ENCODE measurements at places on chromosomes 3 and 15.

- no peak for DNase-seq
These were observed 185.5 kb upstream of the KCNMB2 start for GRCh38 chr3:178350763-178351162.

GRCh38 chr3:14429237-14429636 lies 26.8 kb downstream of the SLC6A6 start:
- DNase-seq: no peak

- peak; percentile 5 for DNase-seq
These were observed 117.5 kb downstream of the PDCD6IP start for GRCh38 chr3:33915796-33916546.

GRCh38 chr15:63048776-63049665 lies 6.5 kb downstream of the TPM1 start:
- DNase-seq: peak; percentile 71

- DNase-seq: no peak
These were observed 22.4 kb downstream of the SPTSSB start for GRCh38 chr3:161348796-161349400.

- no peak for DNase-seq
These were observed 26.4 kb upstream of the HERC1 start for GRCh38 chr15:63860155-63860554.

GRCh38 chr3:45944830-45945620 lies 1.8 kb downstream of the CXCR6 start:
- DNase-seq: no peak

DNA sequence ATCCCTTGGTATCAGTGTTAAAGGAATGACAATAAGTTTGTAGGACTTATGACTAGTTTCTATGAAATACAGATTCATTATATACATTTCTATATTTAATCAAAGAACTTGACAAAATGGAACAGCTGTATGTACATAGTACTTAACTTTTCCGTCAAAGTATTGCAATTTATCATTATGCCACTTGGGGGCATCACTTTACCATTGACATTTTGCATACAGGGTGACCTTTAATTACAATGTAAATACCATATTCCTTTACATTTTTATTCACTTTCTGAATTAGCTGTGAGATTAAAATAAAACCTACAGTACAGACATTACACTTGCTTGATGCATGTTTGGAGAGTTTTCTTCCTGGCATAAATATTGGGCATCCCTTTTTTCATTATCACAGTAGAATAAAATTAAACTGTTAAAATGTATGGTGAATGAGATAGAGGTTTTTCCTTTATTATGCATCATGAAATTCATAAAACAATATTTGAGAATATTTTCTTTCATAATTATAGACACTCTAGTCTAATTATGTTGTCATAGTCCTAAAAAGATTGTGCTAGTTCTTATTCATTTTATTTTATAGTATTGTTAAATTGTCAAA lies 6.9 kb downstream of the NEK11 start:
- DNase-seq: no peak

- DNase-seq: no peak
These were observed 103.7 kb upstream of the TLE3 start for GRCh38 chr15:70201425-70201775.

DNA sequence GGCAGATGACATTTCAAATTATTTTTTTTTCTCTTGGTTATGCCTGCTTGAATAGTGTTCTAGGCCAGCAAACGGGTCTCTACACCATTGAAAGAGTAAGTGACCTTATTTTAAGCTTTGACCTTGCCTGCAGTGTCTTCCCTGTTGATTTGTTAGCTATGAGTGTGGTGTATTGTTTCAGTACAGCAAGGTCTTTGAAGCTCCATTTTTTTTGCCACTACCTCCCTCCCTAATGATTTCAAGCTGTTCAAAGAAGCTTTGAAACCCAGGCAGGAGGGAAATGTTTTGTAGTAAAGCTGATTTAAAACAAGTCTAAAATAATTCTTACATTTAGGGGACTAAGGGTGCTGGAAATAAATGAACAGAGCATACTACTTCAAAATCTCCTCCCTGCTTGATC lies 1249.8 kb downstream of the ROBO1 start:
- no peak for DNase-seq

DNA sequence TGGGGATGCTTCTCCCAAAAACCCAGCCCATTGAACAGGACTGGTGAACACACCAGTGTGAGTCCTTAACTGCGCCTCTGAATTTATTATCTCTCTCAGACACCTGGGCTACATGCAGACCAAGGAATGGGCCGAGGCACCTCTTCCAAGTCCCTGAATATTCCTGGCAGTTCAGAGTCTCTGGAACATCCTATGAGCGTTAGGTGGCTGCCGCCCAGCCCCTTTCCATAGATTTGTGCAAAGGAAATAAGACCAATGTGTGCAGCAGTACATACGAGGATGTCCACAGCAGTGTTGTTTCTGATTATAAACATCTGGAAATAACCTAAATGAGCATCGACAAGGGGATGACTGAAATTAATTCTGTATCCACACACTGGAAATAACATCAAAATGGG lies 104.9 kb upstream of the RPL32 start:
- DNase-seq: no peak

DNA sequence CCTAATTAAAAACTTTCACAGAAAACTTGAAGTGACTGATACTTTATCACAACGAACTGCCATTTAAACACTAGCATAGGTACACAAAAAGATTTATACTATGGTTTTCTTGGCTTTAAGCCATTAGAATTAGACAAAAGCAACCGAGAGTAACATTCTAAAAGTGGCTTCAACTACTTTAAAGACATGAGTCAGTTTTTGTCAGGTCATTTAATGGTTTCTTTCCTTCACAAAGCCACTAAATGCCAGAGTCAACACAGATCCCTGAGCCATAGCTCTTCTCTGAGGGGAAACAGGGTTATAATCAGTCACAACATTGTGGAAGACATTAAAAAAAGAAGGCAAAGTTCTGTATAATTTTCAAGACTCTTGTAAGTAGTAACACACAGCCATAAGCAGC lies 54.6 kb downstream of the CAPN3 start:
- DNase-seq: no peak

GRCh38 chr3:32495085-32495484 lies 7.6 kb downstream of the CMTM6 start:
- no peak for DNase-seq

DNA sequence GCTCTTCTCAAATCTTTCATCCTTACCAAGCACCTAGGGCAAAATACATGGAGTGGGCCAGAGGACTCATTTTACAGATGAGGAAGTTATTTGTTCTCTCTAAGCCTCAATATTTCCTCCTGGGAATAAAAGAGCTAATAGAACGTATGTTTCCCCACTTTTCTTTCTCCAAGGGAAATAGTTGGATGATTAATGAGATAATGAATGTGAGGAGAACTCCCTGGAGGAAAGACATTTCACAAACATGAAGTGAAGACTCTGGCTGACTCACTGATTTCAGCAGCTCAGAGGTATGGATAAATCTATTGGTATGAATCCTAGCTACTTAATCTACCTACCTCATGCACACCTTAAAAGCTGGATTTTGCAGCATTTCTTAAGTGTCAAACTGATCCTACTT lies 98.4 kb downstream of the ECT2 start:
- no peak for DNase-seq

DNA sequence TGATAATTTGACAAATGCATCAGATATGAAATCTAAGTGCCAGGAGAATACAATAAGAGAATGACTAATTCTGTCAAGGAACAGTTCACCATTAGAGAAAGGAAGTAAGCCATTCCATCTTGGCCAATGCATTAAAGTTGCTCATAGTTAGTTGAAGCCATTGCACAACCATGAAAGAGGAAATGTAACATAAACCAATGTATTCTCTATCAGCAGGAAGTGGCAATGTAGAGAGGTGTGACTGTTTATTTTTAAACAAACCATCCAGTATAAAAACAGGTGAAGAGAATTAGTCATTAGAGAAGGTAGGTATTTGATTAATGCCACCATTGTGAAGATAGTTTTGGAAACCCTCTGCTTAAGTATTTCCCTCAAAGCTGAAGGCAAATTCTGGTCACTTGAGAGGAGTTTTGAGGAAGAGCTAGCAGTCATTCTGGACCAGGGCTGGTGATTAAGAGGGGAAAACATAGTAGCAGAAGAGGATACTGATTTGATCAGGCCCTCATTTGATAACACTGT lies 10.7 kb upstream of the ANXA2 start:
- DNase-seq: no peak

DNA sequence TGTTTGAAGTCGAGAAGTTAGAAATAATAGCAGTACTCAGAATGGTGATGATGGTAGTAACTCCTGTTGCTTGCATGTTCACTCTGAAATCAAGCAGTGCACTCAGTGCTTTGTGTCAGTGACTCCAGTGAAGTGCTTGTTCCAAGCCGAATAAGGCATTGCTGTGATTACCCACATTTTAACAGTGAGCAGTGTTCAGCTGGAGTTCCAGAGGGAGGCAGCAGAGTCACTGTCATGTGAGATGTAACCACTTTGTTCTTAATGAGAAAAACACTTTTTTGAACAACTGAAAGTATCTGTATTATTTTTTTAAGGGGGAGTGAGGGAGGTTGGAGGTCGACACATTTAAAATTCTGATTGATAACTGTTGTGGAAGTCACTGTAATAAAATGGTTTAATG lies 3.7 kb downstream of the MDFIC2 start:
- no peak for DNase-seq

GRCh38 chr3:46619845-46620778 lies 7.8 kb downstream of the FAM240A start:
- peak; percentile 43 for DNase-seq

DNA sequence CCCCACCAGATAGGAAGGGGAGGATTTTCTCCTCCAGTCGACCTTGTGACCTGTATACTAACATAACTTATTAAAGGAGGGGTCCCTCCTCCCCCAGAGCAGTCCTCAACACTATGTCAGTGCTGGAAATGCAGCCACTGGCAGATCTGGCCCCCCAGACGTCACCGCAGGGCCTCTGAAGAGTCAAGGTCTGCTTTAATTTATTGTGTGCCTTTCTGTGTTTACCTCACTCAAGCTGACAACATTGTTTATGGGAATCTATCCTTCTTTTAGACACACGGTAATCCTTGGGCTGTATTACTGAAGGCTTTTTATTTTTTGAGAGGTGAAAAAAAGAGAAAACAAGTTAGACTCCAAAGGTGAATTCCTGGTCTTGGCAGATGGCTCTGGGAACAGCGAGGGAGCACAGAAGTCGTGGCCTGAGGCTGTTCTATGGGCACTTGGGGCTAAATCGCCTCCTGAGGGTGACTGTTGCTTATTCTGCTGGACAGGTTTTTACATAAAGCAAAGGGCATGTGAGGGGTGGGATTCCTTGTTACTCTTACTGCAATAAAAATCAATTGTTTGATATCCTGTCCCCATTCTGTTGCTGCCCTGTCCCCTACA lies 13.5 kb upstream of the NR2C2 start:
- DNase-seq: no peak

GRCh38 chr3:26237036-26237682 lies 385.4 kb upstream of the LRRC3B start:
- DNase-seq: no peak

DNA sequence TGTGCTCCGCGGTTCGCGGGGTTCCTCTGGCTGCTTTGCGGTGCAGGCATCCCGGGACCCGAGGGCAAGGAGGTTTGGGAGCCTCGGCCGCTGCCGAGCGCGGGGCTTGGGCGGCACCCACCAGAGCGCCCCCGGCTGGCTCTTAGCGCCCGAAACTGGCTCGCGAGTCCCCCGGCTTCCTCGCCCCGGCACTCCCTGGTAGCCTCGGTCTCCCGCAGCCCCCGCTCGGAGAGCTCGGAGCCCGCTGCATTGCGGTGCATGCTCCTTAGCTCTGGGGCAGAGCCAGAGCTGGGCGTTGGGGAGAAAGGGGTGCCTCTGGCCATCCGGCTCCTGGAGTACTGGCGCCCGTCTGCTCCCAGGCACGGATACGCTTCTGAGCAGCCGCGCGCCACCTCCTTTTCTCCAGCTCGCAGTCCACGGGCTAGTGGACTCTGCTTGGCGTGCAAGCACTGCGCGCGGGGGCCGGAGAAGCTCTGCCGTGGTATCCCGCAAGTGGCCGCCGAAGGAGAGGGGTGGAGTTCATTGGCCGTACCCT lies 753 bp downstream of the EPHB1 start:
- peak; percentile 81 for DNase-seq

DNA sequence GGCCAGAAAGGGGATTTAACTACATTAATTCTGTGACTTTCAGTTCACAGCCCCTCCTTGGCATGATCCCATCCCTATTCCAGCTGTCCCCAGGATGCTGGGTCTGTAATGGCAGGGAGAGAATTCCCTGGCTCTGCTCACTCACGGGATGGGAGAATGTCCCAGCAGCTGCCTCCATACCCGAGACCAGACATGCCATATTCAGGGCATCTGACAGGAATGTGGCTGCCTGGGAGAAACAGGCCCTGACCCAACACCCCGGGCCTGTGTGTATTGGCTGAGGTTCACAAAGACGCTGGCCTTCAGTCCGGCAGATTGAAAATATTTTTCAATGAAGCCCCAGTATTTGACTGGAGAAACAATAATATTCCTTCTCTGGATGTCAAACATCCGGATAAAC lies 83.6 kb upstream of the SMAD3 start:
- DNase-seq: no peak

DNA sequence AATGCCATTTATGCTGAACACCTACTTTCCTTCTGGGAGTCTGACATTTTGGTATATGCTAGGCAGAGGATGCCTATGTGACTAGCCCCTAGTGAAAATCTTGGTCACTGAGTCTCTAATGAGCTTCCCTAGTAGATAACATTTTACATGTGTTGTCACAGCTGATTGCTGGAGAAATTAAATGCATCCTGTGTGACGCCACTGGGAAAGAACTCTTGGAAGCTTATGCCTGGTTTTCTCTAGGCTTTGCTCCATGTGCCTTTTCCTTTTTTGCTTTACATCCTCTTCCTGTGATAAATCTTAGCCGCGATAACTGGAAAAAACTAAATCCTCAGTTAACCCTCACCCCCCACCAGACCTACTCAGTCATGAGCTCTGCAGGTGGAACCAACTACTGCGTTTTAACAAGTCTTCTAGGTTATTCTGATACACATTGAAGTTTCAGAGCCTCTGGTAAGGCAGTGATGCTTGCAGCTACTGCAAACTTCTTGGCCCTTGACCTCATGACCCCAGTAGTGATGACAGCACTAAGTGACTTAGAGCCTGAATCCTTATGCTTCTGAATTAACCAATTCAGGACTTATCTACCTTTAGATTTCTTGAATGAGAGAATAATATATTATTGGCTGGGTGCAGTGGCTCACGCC lies 292.4 kb upstream of the SOX14 start:
- no peak for DNase-seq

GRCh38 chr3:56869157-56869889 lies 67.6 kb upstream of the ARHGEF3 start:
- DNase-seq: no peak
